Fibroblast of villous mesenchyme (primary cell): ENCODE measurements at places on chromosomes 6 and 20.

DNA sequence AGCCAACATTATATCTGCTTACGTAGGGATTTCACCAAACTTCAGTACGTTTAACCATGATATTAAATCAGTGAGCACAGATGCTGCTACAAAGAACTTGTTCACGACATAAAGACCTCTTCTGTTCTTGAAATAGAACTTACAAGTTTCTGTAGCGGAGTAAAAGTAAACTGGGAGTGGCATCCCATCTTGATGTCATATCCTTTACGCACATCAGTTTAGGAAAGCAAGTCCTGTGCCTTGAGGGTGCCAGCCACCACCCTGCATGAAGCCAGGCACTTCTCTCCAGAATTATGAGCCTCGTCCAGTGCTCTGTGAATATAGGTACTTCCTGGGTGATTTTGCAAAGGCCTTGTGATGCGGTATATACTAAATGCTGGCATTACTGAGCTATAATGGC lies 122.6 kb downstream of the BTBD3 start:
- DNase-seq = no peak

DNA sequence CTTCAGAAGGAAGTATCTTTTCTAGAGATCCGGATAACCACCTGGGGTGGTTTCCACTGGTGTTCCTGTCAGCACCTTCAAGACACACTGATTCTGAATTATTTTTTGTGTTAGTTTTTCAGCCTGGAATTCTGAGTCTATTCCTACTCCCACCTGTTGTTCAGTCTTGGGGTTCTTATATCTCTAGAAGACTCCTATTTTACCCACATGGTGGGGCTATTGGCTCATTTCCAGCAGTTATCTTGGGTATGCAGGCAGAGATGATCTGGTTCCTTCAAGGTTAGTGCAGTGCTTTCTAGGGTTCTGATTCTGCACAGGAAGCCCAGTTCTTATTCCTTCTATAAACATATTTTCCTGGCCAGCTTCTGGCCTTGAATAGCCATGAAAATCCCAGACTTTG lies 175.6 kb upstream of the PDE7B start:
- peak; percentile 49 for DNase-seq

- DNase-seq = no peak
These were observed 25.9 kb upstream of the DEFB113 start for GRCh38 chr6:49995278-49995677.

GRCh38 chr6:48429021-48429420 lies 318.0 kb upstream of the PTCHD4 start:
- no peak for DNase-seq

DNA sequence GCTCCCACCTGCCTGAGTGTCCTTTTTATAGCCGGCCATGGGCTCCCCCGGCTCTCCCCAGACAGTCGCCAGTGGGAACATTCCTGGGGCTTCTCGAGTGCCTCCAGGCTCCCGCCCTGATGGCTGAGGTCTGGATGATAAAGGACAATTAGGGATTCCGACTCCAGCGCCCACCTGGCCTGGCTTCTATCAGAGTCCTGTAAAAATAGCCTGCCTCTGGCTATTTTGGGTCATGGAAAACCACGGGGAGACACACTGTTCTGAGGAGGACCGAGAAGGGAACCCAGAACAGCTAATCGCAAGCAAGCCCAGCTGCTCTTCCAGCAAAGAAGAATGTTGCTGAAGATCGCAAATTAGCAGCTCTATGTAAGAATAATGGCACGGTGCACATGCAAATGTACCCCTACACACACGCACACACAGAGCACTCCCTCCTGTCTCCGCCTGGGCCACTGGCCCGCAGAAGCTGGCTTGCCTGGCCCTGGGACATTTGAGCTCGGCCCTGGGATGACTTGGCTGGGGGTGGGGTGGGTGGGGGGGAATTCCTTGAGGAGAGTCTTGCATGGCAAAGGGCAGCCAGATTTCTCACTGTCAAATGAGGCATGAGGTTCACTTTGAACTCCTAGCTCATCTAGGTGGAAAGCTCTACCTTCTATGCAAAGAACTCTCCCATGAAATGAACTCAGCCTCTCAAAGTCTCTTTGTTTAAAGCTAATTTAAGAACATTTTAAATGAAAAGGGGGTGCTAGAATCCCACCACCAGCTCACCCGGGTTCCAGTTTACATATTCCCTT lies 55.3 kb downstream of the CTCFL start:
- no peak for DNase-seq
